ENCODE measurements at places on chromosomes 4 and X.

DNA sequence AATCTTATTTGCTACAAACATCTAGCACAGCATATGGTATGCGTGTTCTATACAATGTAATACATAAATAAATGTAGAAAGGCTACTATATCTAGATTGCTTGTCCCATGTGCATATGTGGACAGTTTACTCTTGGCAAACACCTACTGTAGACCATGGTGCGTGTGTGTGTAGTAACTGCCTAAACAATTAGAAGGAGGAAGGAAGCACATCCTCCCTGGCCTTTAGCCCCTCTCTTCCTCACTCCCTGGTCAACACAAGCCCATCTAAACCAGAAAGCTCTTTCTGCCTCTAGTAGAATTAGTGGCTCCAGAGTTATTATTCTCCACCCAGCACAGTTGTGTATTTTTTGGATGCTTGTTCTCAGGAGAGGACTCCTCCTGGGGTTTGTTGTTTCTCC, 73.9 kb downstream of the KDR start:
- no peak for DNase-seq

DNA sequence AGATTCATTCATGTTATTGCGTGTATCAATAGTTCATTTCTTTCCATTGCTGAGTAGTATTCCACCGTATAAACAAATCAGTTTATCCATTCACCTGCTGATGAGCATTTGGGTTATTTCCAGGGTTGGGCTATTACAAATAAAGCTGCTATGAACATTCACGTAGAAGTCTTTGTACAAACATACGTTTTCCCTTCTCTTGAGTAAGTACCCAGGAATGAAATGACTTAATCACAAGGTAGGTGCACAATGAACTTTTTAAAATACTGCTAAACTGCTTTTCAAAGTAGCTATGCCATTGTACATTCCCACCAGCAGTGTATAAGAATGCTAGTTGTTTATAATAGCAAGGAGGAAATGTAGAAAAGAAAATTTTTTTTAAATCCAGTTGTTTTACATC, 35.9 kb downstream of the SYTL4 start:
- DNase-seq = no peak

DNA sequence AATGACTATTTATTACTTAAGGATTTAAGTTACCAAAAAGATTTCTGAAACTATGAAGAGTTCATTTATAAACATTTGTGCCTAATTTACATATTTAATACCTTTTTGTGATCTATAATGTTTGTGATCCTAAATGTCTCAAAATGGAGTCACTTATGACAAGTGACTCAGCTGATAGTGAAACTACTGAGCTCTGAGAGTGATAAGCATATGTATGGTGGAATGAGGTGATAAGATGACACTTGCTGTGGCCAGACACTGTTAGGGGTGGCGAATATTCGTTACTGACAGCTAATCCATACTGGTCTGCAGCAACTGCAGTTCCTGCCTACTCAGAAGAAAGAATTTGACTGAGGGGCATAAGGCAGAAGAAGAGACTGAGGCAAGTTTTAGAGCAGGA, 5.5 kb upstream of the NXF3 start:
- no peak for DNase-seq

DNA sequence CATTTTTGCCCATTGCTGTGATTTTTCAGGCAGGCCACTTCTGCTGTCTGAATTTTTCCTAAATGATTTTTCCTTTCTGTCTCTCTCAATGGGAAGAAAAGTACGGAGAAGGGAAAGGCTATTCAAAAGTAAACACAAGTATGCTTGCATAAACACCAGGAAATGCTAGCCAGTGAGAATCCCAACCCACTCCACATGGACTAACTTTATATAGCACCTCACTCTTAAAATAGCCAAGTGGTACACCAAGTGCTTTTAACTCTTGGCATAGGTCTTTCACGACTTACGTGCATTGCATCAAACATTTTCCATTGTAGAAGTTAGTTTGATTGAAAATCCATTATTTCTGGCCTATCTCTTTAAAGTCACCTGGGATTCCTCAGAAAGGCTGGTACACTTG, 178.9 kb upstream of the SPANXN1 start:
- DNase-seq = no peak

GRCh38 chrX:39516427-39516841, 581.3 kb downstream of the BCOR start:
- DNase-seq = no peak

DNA sequence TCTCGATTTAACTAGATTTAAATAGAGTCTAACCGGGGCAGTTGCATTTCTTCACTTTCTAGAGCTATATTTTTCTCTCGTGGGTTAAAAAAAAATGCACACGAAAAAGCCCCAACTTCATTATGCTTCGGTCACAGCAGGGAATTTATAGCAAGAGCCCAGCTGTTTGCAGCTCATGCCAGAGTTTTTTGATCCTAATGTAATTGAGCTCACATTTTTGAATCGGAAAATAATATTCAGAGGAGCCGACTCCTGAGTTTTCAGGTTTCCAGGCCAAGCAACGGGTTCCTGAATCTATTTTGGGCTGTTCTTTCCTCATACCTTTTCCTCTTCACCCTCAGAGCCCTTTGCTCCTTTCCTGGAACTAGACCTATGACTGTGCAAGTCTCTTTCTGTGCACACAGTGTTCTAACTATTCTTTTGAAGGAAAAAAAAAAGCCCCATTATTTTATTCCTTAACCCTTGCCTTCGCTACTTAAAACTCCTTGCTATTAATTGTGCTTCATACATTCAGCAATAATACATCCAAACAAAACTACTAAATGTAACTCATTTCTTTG, 27.5 kb upstream of the ESX1 start:
- DNase-seq = no peak
